HT1080 (cell line): ENCODE measurements at places on chromosomes 2 and 18.

GRCh38 chr2:15579641-15580040, 12.0 kb upstream of the DDX1 start:
- DNase-seq = peak; percentile 78

DNA sequence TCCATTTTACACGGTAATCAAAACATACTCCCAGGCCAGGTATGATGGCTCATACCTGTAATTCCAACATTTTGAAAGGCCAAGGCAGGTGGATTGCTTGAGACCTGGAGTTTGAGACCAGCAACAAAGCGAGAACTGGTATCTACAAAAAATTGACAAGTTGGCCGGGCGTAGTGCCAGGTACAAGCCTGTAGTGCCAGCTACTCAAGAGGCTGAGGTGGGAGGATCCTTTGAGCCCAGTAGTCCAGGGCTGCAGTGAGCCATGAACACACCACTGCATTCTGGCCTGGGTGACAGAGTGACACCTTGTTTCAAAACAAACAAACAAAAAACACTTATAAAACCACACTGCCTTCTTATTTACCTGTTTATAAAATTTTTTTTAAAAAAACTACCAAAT, 80.8 kb downstream of the GAREM1 start:
- no peak for DNase-seq

DNA sequence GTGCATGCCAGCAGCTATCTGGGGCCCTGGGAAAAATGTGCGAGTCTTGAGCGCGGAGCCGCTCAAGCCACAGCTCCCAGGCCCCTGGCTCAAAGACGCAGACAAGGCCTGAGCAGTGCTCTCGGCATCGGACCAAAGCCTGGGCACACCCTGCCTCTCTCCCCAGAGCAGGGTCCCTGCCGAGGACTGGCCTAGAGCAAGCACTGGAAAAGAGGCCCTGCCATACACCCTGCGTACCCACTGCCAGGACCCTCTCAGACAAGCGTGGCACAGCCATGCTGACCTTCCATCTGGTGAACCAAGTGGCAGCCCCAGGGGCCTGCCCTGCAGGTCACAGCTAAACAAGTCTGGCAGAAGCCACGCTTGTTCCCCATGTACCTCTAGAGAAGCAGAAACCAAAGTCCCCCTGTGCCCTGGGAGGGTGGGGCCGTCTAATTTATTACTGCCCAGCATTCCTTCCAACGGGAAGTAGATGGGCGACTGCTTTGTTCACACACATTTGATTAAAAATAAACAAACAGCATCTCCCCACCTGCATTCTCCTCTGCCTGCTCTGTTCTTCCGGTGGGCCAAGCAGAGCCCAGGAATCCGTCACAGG, 14.0 kb downstream of the STK25 start:
- no peak for DNase-seq

- no peak for DNase-seq
These were observed 84.2 kb upstream of the DNER start for GRCh38 chr2:229798446-229799155.

DNA sequence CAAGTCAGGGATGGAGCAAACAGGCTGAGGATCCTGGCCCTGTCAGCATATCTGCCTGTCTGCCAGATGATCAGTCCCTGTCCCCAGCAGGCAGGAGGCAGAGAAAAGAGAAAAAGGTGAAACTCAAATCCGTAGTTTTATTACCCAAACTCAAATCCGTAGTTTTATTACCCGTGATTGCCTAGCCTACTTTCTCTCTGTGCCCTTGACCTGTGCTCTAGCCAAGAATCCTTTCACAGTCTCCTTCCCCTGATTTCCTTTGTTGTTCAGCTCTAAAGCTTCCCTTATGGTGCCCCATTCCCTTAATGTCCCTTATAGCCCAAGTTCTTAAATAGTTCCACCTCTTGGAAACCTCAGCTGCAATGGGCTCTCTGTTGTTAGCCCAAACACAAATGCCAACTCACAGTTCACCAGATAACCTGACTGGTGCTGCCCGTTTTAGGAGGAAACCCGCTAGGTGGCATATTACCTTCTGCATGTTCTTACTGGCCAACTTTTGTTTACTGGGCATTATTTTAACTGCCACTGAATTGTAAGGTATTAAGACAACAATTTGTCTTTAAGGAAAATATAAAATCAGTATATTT, 125.7 kb upstream of the FZD5 start:
- DNase-seq = no peak

GRCh38 chr18:58269931-58270330, 225.9 kb downstream of the NEDD4L start:
- DNase-seq = no peak

- DNase-seq = no peak
These were observed 58.6 kb upstream of the BCL11A start for GRCh38 chr2:60612033-60612432.

DNA sequence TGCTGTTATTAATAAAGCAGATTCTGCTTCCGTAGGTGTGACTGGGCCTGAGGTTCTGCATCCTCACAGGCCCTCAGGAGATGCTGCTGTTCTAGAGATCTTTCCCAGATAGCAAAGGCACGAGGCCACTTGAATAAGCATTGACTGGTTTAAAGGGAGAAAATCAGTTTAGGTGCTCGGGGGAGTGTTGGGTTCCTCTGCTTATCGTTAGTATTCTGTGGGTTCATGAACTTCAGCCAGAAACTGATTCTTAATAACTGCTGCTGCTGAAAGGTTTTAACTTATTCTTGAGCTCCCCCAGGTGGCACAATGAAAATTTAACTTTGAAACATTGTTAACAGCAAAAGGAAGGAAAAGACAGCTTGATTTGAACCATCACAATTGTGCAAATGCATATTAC, 56.9 kb downstream of the ITGA6 start:
- DNase-seq = no peak

DNA sequence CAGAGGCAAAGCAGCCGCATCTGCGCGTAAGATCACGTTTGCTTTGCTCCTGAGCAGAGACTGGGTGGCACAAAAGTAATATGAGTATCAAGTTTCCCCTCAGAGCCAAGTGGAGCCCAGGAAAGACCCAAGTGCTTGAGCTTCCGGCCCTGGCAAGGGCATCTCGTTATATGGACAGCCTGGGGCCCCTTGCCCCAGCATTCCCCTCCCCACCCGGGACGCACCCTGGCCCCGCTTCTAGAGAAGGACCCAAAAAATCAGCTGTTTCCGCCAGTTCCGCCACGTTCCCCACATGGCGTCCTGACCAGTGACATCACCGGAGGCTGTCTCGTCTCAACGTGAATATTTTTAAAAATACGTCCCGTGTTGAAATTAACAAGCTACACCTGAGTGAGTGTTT, 135.1 kb downstream of the NFATC1 start:
- no peak for DNase-seq

- no peak for DNase-seq
These were observed 497.9 kb upstream of the FANCL start for GRCh38 chr2:58739033-58739432.

GRCh38 chr2:127398239-127398590, 10.4 kb upstream of the MAP3K2 start:
- peak; percentile 89 for DNase-seq

GRCh38 chr2:46284260-46284659, 12.9 kb upstream of the EPAS1 start:
- no peak for DNase-seq

DNA sequence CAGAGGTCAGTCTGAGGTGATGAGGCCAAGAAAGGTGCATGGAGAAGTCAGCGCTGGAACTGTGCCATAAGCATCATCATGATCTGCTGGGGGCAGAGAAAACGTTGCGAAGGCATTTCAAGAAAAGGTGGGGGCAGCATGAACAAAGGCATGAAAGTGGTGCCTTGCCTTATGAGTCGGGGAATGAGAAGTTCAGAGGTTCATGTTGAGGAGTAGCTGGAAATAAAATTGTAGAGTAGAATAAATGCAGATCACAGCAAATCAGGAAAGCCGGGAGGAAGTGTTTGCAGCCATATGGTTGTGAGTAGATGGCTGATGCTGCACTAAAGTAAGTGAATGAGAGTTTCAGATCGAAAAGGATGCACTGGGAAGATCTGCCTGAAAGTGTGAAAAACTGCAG, 72.1 kb upstream of the ARL5A start:
- no peak for DNase-seq
